Activated CD8-positive, alpha-beta memory T cell treated with anti-CD3 and anti-CD28 coated beads for 36 hours (primary cell): ENCODE measurements at places on chromosomes 3 and 15. TPM values are rescaled to one million over a fixed set of nuclear protein-coding genes. Genes with fewer than 3 reads are reported as not detected.

The DVL3 gene
- total RNA-seq = 36.3 TPM

The MORC1 gene
- total RNA-seq = not detected

The PAQR5 gene
- total RNA-seq = not detected

The GOLGA6A gene
- not detected for total RNA-seq

The LYZL4 gene
- not detected for total RNA-seq
